ENCODE measurements at places on chromosomes 6 and 20. TPM values are rescaled to one million over a fixed set of nuclear protein-coding genes. Genes with fewer than 3 reads are reported as not detected.
A peak's percentile ranks its signal among the peaks of the same experiment; 100 is the strongest.

DNA sequence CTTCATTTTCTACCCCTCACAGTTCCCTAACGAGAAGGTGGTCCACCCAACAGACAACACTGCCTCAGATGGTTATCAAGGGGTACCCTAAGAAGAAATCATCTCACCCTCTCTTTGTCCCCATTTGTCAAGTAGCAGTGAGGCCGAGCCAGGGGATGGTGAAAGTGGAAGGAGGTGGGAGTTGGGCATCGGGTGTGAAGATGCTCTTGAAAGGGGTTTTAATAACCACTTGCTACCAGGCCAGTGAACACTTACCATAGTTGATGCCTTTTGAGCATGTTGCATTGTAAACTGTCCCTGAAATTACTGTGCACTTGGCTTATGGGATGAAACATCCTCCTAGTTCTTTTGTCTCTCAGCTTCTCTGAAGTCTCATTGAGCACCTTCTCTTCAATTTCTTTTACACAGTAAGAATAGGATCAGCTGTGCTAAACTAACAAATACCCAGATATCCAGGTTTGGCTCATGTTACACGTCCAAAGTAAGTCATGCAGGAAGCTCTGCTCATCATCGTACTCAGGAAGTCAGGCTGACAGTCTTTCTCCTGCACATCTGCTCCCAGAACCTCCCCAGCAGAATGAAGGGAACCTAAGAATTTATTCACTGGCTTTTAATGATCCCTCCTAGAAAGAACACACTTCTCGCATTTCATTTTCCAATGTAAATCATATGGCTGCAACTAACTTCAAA, 13.3 kb downstream of the HLA-DPB1 start:
- no peak for DNase-seq

GRCh38 chr6:163099621-163100171, 314.8 kb upstream of the QKI start:
- DNase-seq: no peak

DNA sequence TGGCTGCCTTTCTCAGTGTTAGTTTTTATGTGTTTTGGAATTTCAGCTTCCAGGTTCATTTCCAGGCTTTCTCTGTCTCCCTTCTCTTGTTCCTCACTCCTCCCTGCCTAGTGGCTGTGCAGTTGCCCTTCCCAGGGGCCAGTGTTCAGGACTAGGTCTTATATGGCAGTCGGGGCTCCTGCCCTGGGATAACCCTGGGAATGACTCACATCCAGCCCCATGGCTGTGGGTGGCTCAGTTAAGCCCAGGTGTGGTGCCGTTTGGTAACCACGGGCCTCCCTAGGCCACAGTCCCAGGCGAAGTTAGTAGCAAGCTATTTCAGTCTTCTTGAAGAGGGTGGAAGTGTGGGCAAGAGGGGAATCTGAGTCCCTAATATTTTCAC, 57.4 kb upstream of the DDR1 start:
- no peak for DNase-seq

DNA sequence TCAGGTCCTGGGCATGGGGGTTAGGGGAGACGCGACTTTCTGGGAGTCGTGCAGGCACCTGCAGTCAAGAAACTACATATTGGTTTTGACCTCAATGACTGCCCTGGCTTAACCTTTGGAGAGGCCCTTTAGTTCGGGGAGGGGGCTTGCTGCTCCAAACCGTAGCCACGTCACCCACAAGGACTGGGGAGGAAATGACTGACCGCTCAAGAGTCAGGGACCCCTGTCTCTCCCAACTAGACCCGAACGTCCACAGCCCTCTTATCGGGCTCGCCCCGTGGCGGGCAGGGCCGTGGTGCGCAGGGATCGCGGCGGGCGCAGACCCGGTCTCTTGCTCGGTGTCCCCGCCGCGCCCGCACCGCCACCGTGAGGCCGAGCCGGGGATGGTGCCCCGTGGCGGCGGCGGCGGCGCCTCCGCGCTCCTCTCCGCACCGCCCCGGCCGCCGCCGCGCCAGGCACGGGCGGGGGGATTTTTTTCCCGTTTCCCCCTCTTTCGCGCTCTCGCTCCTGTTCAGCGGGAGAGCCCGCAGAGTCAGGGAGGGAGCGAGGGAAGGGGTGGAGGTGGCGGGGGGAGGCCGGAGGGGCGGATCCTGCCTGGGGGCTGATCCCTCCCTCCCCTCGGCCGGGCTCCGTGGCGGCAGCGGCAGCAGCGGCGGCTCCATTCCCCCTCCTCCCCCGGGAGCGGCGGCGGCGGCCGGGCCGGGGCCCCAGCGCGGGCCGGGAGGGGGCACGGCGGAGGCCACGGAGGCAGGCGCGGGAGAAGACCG, at the start of gene BRPF3:
Gene BRPF3 (plus strand): TSS at position 632 of the 767 bp plus-strand sequence. CDS start 3,579 bp downstream, outside the sequence.
- DNase-seq: peak; percentile 88

GRCh38 chr6:134683783-134684422, 266.0 kb downstream of the ALDH8A1 start:
- no peak for DNase-seq

- no peak for DNase-seq
Measured at GRCh38 chr6:38459291-38459690, 180.4 kb downstream of the BTBD9 start.

DNA sequence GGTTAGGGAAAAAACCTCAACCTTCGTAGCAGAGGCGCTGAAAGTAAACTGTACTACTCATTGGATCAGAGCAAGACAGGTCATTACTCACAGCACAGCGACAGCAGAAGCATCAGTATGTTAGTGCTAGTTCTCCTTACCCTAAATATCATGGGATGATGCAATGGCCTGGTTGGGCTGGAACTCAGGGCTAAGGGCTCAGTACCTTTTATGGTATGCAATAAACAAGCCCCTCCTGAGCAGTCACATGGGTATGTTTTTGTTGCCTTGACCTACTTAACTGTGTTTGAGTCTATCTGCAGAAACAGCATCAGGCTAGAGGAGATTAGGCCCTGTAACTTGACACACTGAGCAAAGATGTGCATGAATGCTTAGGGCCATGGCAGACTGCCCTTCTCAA, 369.4 kb upstream of the IMPG1 start:
- no peak for DNase-seq

DNA sequence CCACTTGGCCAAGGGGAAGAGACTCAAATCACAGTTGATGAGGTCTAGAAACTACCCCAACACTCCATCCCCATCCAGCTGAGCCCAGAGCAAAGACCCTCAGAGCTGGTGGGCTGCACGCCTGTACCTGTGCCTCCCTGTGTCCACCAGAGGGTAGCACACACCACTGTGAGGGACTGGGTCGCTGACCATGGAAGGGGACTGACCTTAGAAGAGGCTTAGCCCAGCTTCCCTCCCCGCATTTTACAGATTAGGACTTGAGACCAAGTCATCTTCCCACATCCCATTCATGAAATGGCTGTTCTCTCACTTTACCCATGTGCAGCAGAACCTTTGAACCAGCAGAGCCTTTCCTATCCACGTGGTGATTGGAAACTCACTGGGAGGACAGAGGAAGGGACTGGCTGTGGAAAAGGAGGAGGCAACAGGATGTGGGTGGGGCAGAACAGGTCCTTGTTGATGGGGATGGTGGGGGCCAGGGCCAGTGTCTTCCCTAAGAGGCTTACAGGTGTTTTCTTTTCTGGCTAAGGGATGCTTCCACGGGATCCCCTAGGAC, 44.3 kb downstream of the CPXM1 start:
- DNase-seq: peak; percentile 75

DNA sequence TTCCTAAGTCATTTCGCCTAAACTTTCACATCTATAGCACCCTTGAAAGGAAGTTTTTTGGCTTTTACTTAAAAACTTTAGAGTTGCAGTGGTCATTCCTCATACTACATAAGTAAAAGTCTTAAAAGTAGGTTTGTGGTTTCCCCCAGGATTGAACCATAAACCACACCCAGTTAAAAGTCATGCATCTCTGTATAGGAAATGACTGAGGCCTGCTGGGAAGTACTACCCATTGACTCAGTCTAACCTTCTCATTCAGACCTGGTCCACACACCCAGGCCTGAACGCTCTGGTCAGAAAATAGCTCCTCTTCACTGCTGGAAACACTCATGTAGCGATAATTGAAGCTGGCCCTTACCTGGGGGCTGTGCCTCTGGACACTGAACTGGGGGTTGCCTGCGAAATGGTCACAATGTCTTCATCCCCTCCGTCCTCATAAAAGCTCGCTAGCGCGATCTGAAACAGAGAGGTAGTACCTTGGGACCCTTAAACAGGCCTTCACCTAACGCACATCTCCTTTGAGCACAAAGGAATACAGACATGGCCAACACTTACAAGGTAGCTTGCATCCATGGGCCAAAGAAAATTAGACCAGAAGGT, 2.6 kb downstream of the NSFL1C start:
- DNase-seq: no peak

GRCh38 chr6:8017705-8018104, 46.5 kb downstream of the BLOC1S5 start:
- no peak for DNase-seq

DNA sequence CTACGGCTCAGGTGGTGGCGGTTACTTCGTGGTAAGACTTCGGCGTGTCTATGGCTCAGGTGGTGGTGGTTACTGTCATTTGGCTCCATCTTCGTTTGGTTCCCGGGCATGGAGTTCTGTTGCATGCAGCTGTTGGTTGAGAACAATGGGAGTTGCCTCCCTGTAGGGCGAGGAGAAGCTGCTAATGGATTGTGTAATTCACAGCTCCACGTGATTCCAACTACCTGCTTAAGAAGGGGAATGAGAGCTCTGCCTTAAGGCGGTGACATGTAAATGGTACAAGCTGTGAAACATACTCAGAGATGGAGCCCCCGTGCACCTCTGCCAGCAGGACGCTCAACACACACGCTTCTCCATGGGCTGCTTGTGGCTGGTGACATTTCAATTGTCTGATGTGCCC, 12.4 kb upstream of the DACT2 start:
- DNase-seq: no peak

- DNase-seq: peak; percentile 86
Measured at GRCh38 chr20:3749689-3750531, 17.4 kb downstream of the HSPA12B start.

DNA sequence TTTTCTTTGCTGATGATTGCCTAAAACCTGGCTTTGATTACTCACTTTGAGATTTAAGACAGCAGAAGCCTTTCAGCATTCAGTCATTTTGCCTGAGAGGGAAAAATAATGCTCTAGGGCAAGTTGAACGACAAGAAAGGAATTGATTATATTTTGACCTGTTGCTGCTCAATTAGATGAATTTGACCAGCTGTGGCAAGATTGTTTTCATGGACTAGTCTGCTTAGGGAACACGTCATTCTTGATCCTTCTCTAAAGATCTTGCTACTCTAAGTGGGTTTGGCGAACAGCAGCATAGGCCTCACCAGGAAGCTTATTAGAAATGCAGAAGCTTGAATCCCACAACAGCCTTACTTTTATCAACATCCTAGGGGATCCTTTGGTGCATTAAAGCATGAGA, 59.7 kb upstream of the PHACTR1 start:
- no peak for DNase-seq

- DNase-seq: peak; percentile 74
Measured at GRCh38 chr20:38633577-38634093, 32.0 kb downstream of the ARHGAP40 start.

DNA sequence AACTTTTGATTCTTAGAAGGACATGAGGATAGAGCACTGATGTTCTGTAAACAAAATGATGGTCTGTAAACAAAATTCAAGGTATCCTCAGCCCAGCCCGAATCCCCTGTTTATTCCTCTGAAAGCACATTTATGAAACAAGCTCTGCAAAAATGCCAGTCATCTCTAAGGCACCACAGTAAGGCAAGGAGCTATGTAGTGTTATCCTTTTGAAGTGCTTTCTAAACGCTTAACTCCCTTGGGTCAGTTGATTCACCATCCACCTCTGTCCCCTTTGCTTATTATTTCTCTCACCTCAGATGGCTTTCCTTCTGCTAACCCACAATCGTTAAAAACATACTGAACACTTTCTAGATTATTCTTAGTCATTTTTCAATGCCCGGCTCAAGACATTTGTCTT, 93.8 kb downstream of the ATXN1 start:
- no peak for DNase-seq

GRCh38 chr6:95099410-95099809, 477.9 kb upstream of the MANEA start:
- DNase-seq: no peak

DNA sequence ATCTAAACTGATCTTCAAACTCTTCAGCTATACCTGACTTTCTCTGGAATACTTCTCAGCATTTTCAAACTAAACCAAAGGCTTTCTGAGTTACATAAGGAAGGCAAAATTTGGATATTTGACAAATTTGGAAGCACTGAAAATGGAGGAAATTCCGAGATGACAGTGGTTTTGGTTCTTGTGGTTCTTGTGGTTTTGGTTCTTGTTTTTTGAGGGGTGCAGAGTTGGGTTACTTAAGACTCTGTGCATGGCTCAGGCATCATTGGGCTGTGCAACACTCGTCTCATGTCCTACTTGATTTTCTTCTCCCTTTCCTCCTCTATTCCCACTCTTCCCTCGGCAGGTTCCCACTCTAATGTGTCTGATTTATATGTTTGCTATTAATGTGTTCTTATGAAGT, 78.0 kb downstream of the SLC22A3 start:
- no peak for DNase-seq

GRCh38 chr20:53834749-53835148, 235.6 kb downstream of the BCAS1 start:
- DNase-seq: no peak

DNA sequence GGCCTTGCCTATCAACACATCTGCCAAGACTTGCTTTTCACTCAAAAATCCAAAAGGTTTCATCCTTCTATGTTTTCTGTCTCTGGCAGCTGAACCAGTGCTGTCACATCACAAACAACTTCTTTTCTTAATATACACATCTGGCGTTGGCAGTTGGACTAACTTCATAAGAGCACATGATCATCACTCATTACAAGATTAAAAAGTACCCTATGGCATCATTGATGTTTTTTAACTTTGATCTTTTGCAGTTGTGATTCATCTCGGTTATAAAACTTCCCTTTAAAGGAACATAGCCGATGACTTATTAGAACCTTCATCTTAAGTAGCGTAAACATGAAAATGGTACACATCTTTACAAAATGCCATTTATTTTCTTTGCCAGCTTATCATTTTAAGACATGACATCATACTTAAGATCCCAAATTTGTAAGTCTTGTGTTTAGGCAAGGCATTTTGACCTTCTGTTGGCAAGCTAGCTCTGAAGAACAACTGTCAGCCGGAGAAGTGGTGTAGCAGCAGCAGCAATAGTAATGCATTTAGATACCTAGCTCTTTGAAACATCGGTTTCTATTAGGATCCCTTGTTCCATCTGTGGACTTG, 64.2 kb upstream of the SUPT3H start:
- no peak for DNase-seq

DNA sequence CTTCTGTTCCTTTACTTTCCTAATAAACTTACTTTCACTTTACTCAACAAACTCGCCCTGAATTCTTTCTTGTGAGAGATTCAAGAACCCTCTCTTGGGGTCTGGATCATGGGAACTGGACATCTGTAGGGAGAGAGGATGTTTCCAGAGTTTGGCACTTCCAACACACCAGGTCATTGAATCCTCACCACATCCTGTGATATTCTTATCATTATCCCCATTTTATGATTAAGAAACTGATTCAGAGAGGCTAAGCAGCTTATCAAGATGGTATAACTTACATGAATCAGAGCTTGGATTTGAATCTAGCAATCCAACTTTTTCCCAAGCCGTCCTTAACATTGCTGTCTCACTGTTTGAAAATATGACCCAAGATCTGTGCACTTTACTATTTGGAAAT, 15.5 kb downstream of the PPIL6 start:
- DNase-seq: no peak

Gene RPS6KA2
- total RNA-seq: 109 TPM

Gene THEMIS
- not detected for total RNA-seq

Gene PLCB4
- total RNA-seq: 28.9 TPM

Gene TSPO2
- total RNA-seq: not detected

Gene ADGRF5
- total RNA-seq: 0.37 TPM

Gene TUBB2B
- total RNA-seq: 1,777 TPM

Gene HNF4A
- not detected for total RNA-seq

Gene ENPP4
- 3.1 TPM for total RNA-seq

Data from glutamatergic neuron (in vitro differentiated cells).